Activated CD8-positive, alpha-beta T cell treated with anti-CD3 and anti-CD28 coated beads for 36 hours (primary cell): ENCODE measurements at places on chromosomes 2 and 18. TPM values are rescaled to one million over a fixed set of nuclear protein-coding genes. Genes with fewer than 3 reads are reported as not detected.

DNA sequence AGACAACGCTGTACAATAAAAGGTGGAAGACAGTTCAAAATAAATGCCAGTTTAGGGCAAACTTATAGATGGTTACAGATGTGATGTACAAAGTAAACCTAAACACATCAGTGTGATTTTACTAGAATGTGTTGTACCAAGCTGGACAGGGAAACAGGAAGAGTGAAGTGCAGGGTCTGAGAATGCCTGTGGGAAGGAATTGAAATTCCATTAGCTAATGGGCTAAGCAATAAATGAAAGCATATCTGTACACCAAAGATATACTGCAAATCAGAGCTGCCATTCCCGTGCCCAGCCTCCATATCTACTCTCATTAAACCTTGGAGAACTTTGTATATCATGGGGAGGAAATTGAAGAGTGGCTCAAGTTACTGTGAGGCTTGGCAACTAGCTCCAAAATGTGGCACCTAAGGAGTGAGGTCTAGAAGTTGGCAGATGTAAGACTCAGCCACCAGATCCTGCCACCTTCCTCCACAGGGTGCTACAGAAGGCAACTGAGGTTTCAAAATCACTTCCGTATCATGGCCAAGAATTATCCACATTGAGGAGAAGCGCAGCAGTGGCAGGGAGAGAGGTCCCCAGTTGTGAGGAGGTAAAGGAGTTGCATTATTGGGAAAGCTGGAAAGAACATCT is 277.8 kb downstream of the TCF4 start:
- H3K36me3 ChIP-seq = no peaks in the 10 kb centered on the region
- no peak overlapping the region for H3K4me3 ChIP-seq
- no peaks in the 10 kb centered on the region for H3K27me3 ChIP-seq
- H3K27ac ChIP-seq = no peak overlapping the region

Gene TXNL1
- total RNA-seq = 72.8 TPM

- H3K27me3 ChIP-seq = peaks cover 5% of the 10 kb centered on the region
- H3K36me3 ChIP-seq = no peaks in the 10 kb centered on the region
- H3K4me3 ChIP-seq = no peak overlapping the region
- H3K27ac ChIP-seq = no peak overlapping the region
- H3K4me1 ChIP-seq = no peaks in the 10 kb centered on the region
- DNase-seq = no peak
Observed at GRCh38 chr18:8357320-8357719, 251.9 kb upstream of the RAB12 start.

DNA sequence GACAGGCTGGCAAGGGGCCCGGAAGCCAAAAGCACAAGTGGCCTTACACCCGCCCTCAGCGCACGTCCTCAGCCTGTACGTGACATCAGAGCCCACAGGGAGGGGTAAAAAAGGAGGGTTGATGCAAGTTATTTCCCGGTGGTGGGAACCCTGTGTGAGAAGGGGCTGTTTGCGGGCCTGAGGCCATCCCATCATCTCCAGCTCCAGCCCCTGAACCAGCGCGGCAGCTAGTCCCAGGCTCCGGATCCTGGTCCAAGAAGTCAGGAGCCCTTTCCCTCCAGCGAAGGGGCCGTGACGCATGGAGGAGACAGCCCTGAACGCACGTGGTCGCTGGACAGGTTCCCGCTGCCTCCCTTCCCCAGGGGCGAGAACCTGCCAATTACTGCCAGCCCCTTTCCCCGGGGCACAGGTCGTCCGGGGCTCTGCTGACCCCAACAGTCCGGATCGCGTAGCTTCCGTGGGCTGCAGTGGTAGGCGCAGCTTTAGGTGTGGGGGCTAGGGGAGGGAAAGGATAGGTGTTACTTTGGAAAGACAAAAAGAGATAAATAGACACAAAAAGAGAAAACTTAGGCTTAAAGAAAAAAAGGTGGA is 1.3 kb upstream of the LRP2 start:
- H3K4me3 ChIP-seq = peak overlapping the region; percentile 94
- peaks cover 31% of the 10 kb centered on the region for H3K27me3 ChIP-seq
- H3K36me3 ChIP-seq = peaks cover 3% of the 10 kb centered on the region
- peak; percentile 79 for DNase-seq
- H3K4me1 ChIP-seq = peaks cover 33% of the 10 kb centered on the region

DNA sequence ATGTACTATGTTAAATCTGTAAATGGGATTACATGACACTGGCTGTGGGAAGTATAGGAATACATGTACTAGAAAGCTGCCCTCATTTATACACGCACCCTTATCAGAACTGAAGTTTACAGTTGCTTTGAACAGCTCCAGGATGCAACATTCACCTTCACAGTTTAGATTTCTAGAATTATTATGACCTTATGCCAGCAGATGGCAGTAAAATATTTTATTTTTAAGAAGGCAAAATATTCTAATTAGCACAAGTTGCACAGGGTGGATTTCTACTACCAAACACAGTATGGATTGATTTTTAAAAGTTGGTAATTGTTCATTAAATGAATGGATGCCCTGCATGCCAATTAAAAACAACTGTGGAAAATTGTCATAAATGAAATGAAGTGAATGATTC is 670.4 kb downstream of the KCNJ3 start:
- no peak overlapping the region for H3K27ac ChIP-seq
- H3K4me1 ChIP-seq = no peaks in the 10 kb centered on the region
- no peak overlapping the region for H3K4me3 ChIP-seq
- no peak for DNase-seq
- H3K36me3 ChIP-seq = no peaks in the 10 kb centered on the region
- H3K27me3 ChIP-seq = no peaks in the 10 kb centered on the region

GRCh38 chr2:123036300-123036699 is 988.8 kb upstream of the CNTNAP5 start:
- H3K4me1 ChIP-seq = no peaks in the 10 kb centered on the region
- no peaks in the 10 kb centered on the region for H3K27me3 ChIP-seq
- no peaks in the 10 kb centered on the region for H3K36me3 ChIP-seq
- DNase-seq = no peak
- no peak overlapping the region for H3K4me3 ChIP-seq
- no peak overlapping the region for H3K27ac ChIP-seq

- H3K4me1 ChIP-seq = peaks cover 11% of the 10 kb centered on the region
- no peaks in the 10 kb centered on the region for H3K36me3 ChIP-seq
- no peak within 1 kb of the TSS for H3K4me3 ChIP-seq
- no peak within 1 kb of the TSS for H3K27ac ChIP-seq
Observed at GRCh38 chr2:101991721-101992145, at the start of gene IL1R2. IL1R2 (plus strand) TSS chr2:101991960; CDS start chr2:102008576, 16,616 bp downstream.

Gene ABCG8
- not detected for total RNA-seq

DNA sequence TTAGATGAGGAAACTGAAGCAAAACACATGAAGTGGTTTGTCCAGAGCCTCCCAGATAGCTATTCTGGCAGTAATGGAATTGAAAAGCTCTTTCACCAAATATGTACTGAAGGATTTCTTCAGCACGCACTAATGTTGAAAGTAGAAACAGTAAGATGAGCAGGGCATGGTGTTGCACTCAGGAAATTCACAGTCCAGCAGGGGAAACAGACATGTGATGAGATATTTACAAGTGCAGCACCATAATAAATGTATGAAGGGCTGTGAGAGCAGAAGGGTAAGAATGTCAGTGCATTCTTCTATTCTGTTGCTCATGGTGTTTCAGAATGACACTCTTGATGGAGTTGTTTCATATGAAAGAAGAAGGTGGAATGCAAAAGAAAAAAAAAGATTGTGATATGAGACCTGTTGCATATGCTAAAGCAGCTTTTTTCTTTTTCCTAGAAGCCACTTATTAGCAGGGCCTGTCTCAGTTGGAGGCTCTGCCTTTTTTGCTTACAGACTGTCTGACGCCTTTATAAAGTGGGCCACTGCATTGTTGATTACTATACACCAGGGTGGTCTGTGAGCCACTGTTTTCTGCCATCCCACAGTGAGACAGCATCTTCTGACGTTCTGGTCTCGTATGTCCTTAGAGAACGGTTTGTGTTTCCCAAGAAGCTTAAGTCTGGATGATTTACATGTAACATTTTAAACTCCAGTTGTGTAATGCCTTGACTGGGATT is 516.9 kb downstream of the ARHGAP15 start:
- H3K4me3 ChIP-seq = no peak overlapping the region
- no peak for DNase-seq
- peak overlapping the region; percentile 12 for H3K27ac ChIP-seq
- peaks cover 63% of the 10 kb centered on the region for H3K36me3 ChIP-seq
- no peaks in the 10 kb centered on the region for H3K27me3 ChIP-seq

Gene TUBA3E
- total RNA-seq = not detected

DNA sequence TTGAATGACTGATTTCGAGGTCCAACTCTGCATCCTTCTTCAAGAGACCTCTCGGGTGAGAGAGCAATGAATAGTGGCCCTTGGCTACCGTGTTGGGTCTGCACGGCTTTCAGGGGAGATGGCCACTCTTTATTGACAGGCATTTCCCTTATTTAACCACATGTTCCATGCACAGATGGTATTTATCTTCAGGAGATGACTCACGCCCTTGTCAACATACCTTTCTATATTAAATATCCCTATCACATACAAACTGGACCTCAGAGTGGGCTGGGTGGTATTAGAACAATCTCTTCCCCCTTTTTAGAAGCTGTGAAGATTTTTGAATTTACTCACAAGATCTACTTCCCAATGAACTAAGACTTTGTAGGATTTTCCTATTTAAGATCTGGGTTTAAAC is 109.6 kb upstream of the CDC42EP3 start:
- no peaks in the 10 kb centered on the region for H3K36me3 ChIP-seq
- no peaks in the 10 kb centered on the region for H3K4me1 ChIP-seq
- H3K27me3 ChIP-seq = no peaks in the 10 kb centered on the region
- DNase-seq = no peak

GRCh38 chr2:47653036-47653435 is 129.9 kb upstream of the MSH6 start:
- H3K27ac ChIP-seq = no peak overlapping the region
- H3K4me1 ChIP-seq = no peaks in the 10 kb centered on the region
- DNase-seq = no peak

- no peak overlapping the region for H3K27ac ChIP-seq
- no peak overlapping the region for H3K4me3 ChIP-seq
- no peaks in the 10 kb centered on the region for H3K36me3 ChIP-seq
- DNase-seq = no peak
- H3K4me1 ChIP-seq = peaks cover 15% of the 10 kb centered on the region
Observed at GRCh38 chr2:205865905-205866441, 183.7 kb downstream of the NRP2 start.

Gene C1QL2
- total RNA-seq = not detected

Gene D2HGDH
- 39.4 TPM for total RNA-seq

DNA sequence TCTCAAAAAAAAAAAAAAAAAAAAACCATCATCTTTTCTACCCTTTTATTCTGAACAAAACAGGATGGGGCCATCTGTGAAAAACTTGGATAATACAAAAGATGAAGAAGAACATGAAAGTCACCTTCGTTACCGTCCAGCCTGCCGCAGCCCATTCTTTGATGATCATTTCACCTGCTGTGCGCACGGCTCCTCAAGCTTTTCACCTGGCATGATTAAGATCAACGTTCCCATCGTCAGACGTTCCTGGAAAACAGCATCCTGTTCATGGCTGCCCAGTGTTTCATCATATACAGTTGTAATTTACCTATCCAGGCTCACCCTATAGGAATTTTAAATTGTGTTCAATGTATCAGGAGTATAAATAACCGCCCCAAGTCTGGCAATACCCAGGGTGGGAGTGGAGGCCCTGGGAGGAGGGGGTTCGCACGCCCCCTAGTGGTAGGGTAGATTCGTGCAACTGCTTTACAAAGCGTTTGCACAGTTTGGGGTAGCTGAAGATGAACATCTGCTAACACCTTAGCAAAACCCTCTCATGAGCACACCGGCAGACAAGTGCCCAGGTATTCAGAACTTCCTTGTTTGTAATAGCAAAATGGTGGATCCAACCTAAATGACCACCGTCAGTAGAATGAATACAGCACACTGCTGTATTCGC is 49.0 kb upstream of the GLI2 start:
- no peak overlapping the region for H3K27ac ChIP-seq
- H3K4me3 ChIP-seq = no peak overlapping the region
- H3K27me3 ChIP-seq = peaks cover 12% of the 10 kb centered on the region
- no peaks in the 10 kb centered on the region for H3K36me3 ChIP-seq
- peak; percentile 11 for DNase-seq

DNA sequence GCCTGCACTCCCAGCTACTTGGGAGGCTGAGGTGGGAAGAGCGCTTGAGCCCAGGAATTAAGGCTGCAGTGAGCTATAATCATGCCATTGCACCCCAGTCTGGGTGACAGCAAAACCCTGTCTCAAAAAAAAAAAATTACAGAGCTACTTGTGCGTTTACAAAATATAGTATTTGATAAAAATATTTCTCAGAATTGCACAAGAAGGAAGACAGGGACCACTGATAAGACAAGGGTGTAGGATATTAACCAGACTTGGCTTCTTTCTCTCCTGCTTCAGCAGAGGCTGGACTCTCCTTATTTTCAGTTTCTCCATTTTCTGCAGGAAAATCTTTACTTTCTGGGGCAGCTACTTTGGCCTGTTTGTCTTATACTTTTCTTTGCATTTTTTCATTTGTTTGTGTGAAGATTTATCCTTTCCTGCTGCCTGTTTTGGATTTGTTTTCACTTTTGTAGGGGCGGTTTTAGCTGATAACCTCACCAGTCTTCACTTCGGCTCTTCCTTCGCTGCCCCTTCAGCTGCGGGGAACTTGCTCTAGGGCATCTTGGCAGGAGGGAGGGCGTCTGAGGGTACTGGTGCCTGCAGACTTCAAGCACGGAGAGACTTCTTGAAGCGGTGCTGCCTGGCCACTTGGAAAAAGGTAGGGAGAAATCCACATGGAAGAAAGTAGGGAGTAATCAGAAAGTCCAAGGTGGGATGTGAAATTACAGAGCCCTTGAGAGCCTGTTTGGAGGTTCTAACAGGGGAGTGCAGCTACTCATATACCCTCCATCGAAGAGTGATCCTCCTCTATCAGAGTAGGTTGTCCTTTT is 14.9 kb upstream of the ZDBF2 start:
- H3K27ac ChIP-seq = no peak overlapping the region
- H3K36me3 ChIP-seq = no peaks in the 10 kb centered on the region
- no peak for DNase-seq
- peaks cover 9% of the 10 kb centered on the region for H3K4me1 ChIP-seq
- H3K27me3 ChIP-seq = peaks cover 64% of the 10 kb centered on the region

Gene ACMSD
- not detected for total RNA-seq

DNA sequence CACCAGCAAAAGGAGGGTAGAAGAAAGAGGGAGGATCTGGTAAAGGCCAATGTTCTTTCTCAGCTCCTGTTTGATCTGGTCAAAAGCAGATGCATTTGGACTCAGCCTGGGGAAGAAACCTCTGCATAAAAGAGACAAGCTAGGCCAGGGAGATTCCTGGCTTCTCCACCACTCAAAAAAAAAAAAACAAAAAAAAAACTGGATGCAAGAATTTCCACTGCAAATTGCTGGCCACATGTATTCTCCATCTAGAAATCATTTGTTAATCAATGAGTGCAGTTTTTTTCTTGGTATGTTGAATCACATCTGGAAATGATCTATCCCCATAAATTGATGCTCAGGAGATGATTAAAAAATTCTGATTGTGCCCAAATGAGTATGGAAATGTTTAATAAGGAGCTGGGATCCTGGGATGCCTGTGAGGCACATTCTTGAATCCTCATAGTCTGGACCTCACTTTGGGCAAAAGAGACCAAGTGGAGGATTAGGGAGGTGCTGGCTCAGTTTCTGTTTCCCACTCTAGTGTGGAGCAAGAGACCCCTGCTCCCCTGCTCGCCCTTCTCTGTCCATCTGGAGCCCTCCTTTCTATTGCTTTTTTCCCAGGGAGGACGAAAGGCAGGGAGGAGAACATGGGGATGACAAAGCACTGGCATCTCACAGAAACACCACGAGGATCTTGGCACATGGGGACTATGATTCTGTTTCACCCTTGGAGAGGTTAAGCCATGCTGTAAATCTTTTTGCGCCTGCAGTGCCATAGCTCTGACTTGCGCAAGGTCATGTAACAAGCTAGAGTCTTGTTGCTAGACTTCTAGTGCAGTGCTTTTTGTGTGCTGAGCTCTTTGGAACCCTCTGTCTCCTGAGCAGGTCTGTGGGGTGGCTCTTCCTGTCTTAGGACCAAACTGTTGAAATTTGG is 57.6 kb downstream of the APOB start:
- H3K4me1 ChIP-seq = no peaks in the 10 kb centered on the region
- H3K27ac ChIP-seq = no peak overlapping the region
- DNase-seq = no peak

Gene SERPINB3
- total RNA-seq = not detected
